ENCODE measurements at places on chromosomes 7 and 10.

DNA sequence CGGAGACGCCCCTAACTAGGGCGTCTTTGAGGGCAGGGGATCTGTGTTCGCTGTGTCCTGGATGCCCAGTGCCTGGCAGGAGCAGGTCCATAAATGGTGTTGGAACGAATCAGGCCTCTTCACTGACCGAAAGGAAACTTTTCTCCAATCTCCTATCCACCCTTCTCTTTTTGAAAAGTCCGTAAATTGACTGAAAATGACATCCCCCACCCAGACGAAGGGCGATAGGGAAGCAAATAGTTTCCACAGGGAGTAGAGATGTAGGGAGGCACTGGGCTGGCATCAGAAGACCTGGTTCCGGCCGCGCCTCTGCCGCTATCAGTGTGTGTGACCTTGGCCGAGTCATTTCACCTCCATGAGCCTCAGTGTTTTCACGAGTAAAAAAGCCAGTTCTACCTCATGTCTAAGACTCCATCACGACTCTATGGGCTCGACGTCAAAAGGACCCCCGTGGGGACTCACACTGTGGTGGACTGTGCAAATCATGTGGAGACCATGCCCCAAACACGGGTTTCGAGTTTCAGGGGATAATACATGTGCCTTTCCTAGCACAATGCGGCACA is 497 bp upstream of the RAB11FIP2 start:
- no peak for DNase-seq

- no peak for DNase-seq
Observed at GRCh38 chr10:133039107-133039802, 48.5 kb upstream of the ADGRA1 start.

- DNase-seq = no peak
Observed at GRCh38 chr10:58424176-58424575, 39.0 kb downstream of the TFAM start.

GRCh38 chr7:142881586-142882337 is 3.8 kb downstream of the TRPV6 start:
- DNase-seq = no peak

DNA sequence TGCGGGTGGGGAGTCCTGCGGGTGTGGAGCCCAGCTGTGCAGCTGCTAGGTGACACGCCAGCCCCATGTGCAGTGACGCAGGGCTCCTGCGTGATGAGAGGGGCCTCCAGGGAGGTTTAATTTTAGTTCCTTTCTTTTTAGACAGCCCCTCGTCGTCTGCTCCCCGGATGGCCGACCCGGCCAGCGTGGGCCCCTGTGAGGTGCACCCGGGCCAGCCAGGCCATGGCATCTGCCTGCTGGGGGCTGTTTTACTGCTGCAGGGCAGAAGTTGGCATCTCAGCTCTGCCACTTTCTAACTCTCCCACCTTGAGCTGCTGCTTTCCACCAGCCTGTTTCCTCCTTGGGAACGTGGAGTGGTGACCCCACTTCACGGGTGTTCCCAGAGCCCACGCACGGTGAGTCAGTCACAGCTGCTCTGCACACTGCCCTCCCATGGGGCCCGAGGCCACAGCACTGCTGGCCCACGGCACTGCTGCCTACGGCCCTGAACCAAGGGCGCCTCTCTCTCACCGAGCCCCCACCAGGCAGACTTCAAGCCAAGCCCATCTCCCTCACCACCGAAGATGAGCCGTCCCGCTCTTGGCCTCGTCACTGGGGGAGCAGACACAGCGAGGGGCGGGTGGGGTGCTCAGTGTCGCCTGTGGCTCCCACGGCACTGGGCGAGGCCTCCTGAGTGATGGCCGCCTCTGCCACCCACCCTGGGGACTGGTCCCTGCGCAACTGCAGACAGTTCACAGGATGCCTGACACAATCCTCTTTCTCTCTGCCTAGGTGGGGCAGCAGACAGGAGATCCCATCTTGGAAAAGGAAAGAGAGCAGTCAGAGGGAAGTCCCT is 21.3 kb downstream of the CYP2W1 start:
- DNase-seq = no peak

GRCh38 chr10:58180666-58181065 is 87.0 kb downstream of the IPMK start:
- DNase-seq = no peak

DNA sequence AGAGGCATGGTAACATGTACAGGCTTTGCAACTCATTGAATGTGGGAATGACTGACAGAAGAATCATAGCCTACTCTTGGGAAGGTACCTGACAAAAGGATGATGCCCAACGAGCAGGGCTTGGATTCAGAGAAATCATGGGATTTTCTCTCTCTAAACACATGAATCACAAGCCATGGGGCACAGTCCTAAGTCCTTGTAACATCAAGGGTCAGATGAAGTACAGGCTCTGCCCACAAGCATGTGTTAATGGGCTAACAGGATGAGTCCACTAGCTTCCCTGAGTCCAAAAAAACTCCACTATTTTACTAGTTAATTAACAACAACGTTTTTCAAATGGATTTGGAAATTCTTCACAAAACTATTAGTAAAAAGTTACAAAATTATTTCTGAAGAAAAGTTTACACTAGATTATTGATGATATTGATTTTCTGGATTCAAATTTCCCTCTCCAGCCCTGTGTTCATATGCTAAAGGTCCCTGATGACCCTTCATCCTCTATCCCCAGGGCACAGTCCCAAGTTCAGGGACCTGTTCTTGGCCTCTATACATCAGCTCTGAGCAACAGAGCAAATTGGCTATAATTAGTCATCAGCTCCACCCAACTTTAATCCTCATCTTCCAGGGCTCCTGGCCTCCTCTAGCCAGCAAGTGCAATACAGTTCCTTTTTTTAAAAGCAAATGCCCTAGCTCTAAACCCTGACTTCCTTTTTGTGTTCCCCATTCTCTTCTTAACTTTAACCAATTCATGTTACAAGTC is 99.8 kb downstream of the GSAP start:
- no peak for DNase-seq

DNA sequence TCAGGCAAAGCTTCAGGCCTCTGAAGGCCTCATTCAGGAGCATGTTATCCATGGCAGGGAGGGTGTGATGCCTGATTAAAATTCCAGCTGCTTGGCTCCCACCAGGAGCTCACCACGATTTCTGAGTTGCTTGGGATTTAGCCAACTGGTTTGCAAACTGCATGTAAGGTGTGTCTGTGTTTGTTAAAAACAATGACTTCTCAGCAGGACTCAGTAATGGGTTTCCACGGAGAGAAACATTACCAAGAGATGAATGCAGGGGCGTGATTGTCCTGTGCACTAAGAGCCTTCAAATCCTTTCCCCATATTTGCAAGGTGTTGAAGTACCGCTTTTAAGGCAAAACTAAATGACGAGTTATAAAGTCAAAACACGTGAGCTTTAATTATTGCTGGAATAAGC is 88.8 kb upstream of the BTBD16 start:
- no peak for DNase-seq

GRCh38 chr7:63899691-63900393 is 98.8 kb upstream of the ZNF722 start:
- DNase-seq = no peak

GRCh38 chr10:63348245-63348850 is 117.4 kb downstream of the JMJD1C start:
- DNase-seq = no peak

GRCh38 chr10:112271982-112272381 is 11.2 kb upstream of the TECTB start:
- DNase-seq = peak; percentile 78
